ENCODE measurements at places on chromosomes 6 and 20.

DNA sequence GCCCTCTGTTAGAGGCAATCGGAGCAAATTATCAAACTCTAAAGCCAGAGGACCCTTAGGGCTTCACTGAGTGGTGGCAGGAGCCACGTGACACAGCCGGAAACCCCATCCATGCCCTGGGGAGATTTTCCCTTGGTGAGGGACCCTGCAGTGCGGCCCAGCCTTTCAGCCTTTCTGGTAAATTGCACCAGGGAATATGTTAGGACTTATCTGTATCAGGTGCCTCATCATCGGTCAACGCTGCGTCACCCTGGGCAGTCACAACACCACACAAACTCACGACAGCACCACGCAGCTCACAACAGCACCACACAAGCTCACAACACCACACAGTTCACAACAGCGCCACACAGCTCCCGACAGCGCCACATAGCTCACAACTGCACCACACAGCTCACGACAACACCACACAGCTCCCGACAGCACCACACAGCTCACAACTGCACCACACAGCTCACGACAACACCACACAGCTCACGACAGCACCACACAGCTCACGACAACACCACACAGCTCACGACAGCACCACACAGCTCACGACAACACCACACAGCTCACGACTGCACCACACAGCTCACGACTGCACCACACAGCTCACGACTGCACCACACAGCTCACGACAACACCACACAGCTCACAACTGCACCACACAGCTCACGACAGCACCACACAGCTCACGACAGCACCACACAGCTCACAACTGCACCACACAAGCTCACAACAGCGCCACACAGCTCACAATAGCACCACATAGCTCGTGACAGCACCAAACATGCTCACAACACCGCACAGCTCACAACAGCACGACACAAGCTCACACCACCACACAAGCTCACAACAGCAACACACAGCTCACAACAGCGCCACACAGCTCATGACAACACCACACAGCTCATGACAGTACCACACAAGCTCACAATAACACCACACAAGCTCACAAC lies 199.0 kb downstream of the DLL1 start:
- no peak for DNase-seq

DNA sequence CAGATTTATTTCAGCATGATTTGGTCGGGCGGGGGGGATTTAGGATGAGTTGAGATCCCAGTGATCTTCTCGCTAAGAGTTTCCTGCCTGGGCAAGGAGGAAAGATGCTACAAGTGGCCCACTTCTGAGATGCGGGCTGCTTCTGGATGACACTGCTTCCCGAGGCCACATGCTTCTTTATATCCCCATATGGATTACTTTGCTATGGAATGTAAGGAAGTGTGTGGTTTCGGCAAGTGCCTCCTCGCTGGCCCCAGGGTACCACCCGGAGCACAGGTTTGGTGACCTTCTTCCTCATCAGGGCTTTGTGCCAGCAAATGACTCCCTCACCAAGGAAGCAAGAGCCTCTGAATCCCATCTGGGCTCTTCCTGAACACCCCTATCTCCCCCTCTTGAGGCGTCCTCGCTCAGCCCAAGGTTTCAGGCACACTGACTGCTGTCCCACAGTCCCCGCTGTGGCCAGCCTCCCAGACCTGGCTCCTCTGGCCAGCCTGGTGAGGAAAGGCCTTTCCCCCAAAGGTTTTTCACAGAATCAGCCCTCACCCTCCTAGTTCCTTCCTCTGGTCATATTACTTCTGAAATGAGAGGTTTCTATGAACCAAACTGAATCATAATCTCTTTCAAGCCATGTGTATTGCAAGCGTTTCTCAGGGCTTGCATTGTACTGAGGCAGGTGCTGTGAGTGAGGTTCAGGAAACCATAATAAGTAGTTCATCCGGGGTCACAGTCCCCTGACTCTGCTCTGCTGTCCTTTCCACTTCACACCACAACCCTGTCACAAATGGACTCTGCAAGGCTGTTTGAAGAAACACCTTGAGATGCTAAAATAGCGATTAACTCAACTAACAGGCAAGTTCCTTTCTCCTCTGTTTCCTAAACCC lies 41.7 kb upstream of the IL17A start:
- no peak for DNase-seq

GRCh38 chr6:43944908-43945767 lies 175.1 kb downstream of the VEGFA start:
- DNase-seq: no peak

DNA sequence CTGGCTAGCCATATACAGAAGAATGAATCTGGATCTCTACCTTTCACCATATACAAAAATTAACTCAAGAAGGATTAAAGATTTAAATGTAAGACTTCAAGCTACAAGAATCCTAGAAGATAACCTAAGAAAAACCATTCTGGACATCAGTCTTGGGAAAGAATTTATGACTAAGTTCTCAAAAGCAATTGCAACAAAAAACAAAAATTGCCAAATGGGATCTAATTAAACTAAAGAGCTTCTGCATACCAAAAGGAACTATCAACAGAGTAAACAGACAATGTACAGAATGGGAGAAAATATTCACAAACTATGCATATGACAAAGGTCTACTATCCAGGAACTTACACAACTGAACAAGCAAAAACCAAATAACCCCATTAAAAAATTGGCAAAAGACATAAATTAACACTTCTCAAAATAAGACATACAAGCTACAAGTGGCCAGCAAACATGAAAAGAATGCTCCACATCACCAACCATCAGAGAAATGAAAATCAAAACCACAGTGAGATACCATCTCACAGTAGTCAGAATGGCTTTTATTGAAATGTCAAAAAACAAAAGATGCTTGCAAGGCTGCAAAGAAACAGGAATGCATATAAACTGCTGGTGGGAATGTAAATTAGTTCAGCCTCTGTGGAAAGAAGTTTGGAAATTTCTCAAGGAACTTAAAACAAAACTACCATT lies 66.8 kb upstream of the RSPO3 start:
- DNase-seq: no peak

DNA sequence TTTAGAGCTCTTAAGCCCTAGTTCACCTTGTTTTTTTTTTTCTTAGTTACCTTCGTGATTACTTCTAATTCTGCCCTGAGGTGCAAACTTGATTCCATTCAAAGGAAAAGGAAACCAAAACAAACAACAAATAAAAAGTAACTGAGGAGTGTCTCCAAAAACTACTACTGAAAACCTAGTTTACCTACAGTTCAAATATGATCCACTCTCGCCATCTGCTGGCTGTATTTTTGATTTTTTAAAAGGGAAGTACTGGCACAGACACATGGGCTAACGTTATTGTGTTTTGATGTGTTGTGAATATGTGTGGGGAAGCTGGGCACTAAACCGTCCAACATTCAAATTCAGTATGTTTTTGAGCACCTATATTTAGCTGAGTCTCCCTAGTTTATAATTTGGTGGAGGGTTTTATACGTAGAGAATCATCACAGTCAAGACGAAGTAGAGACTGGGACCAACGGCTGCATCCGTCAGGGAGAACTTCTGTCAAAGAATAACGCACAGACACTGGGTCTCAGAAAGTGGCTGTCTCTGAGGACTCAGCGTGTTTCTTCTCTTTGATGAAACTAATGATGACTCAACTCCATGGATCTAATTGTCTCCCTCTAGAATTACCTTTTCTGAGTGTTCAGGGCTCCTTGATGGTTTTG lies 373.5 kb upstream of the BTBD3 start:
- no peak for DNase-seq
